Cerebellar nuclear complex (tissue), 1 donor: ENCODE measurements at places on chromosomes 4 and X.

DNA sequence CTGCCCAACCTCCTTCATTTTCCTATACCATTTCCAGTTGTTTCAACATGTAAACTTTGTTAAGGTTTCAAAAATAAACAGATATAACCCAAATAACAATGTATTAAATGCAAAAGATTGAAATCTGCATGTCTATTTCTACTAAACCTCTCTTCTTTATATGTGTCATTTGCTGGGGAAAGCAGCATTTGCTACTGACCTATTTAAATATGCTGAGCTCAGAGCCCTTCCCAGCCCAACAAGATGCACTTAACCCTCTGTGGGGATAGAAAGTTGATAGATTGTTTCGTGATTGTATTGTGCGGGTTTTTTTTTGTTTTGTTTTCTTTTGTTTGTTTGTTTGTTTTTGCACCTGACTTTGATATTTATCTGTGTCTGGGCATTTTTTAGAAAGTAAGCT, 139.5 kb downstream of the UCHL1 start:
- no peak for DNase-seq

GRCh38 chr4:146915132-146915531, 30.5 kb downstream of the TTC29 start:
- no peak for DNase-seq

DNA sequence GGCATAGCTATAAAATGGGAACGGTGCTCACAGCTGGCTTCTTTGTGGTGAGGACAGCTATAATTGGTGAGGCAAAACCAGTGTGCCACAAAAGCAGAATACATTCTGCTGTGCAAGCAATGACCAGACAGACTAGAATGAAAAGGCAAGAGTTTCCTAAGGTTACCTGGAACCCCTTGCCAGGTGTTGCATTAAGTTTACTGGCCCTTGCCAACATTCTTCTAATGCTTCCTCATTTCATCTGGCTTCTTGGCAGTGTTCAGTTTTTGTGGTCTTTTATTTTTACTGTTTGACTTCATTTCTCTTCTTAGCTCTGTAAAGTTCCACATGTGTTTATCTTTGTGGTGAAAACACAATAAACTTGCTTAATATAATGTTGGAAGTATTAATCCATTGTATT, 131.4 kb downstream of the PTTG2 start:
- DNase-seq: no peak

GRCh38 chr4:127832585-127832984, 48.1 kb upstream of the PLK4 start:
- DNase-seq: no peak

GRCh38 chrX:155023907-155024833, 1.6 kb upstream of the F8 start:
- no peak for DNase-seq

- DNase-seq: no peak
These were observed 117.3 kb downstream of the DRD5 start for GRCh38 chr4:9898596-9899305.

GRCh38 chrX:13094828-13095341, 50.5 kb upstream of the FAM9C start:
- no peak for DNase-seq

- no peak for DNase-seq
These were observed 8.3 kb downstream of the RPS4X start for GRCh38 chrX:72268597-72269365.

- DNase-seq: no peak
These were observed 18.2 kb upstream of the COX7B2 start for GRCh38 chr4:46927201-46927600.

DNA sequence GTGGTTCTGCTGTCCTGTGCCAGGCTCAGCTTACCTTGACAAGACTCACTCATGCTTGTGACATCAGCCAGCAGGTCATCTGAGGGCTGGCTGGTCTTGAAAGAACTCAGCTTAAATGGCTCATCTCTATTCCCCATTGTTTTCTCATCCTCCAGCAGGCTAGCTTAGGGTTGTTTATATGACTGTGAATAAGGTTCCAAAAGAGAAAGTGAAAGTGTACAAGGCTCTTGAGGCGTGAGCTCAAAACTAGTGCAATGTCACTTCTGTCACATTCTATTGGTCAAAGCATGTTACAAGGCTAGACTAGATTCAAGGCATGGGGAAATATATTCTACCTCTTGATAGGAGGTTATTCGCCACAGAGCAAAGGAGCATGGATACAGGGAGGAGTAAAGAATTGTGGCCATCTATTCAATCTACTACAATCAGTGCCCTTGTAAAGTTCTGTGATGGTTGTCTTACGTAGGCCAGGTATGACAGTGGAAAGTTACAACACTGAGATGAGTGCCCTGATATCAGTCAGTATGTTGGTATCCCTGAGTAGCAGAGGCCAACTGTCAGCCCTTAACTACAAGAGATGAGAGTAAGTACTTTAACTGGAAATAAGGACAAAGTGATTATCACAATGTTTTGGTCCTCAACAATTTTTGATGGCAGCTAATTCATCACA, 19.8 kb upstream of the TMLHE start:
- DNase-seq: no peak

DNA sequence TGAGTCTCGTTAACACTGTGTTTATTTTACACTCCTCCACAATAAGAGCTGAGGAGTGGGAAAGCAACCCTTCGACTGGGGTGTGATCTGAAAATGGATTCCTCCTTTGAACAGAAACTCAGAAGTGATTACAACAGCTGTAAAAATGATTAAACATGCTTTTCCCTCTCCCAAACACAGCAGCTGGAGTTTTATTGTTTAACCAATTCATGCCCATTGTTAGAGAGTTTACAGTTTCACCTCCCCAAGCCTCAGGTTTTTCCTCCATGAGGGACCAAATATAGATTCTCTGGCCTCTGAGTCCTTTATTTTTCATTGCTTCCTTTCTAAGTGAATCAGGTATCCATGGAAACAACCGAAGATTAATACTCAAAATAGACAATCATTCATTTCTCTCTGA, 263.0 kb upstream of the TAPT1 start:
- DNase-seq: no peak

DNA sequence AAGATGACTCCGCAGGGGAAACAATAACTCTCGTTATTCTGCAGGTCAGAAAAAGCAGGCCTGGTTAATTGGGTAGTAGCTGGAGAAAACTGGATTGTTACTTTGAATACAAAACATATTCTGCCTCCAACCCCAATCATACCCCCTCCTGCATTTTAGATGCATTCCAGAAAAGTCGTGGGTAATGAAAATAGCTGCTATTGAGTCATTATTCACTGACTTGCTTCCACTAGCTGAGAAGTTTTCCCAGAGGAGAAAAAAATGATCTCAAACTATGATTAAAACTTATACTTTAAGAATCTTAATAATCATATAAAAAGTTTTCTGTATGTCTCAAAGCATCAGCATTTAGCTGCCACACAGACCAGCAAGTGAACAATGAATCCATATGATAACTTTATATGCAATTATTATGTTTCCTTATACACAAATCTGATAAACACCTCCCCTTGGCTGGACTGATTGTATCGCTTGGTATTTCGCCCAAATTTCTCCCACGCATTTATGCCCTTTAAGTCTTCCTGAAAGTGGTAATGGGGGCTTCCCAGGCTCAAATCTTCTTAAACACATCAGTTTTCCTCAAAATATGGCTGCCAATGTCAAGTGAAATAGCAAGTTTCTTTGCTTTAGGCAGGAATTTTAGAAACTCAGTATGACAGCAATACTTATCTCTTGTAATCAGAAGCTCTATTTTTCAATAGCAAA, 181.0 kb downstream of the LDB2 start:
- DNase-seq: no peak

- DNase-seq: no peak
These were observed 94.0 kb downstream of the TMA16 start for GRCh38 chr4:163588532-163588931.
